ENCODE measurements at places on chromosomes 3 and 15.

DNA sequence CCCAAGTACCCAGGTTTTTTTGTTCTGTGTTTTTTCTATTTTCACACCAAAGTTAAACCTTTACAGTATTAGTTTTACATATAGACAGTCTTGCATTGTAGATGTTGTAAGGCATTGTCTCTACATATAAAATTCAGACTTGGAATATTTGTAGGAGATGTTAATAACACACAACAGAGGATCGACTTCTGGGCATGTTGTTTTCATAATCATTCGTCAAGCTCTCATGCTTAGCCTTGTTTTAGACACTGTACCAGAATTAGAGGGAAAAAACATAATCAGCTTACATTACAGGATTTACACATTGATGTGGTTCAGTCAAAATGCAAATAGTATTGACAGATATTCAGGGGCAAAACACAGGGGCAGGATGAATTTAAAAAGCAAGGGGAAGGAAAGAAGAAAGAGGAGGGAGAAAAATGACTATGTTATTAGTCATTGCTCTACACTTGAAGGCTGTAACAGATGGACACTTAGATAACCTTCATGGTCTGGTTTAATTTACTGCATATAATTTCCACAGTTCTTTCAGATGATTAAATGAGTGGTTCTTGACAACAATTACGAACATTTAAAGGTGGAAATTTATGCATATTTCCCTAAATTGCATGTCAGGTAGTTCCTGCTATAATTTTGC is 7.5 kb downstream of the CMSS1 start:
- no peak for DNase-seq
- H3K4me3 ChIP-seq, result no peak overlapping the region
- no peaks in the 10 kb centered on the region for H3K27me3 ChIP-seq
- no peaks in the 10 kb centered on the region for H3K36me3 ChIP-seq
- H3K4me1 ChIP-seq, result peaks cover 10% of the 10 kb centered on the region

GRCh38 chr15:100929641-100930042 is 10.5 kb downstream of the LRRK1 start:
- H3K4me3 ChIP-seq, result no peak overlapping the region
- no peaks in the 10 kb centered on the region for H3K36me3 ChIP-seq
- no peaks in the 10 kb centered on the region for H3K4me1 ChIP-seq
- no peak for DNase-seq

- H3K27ac ChIP-seq, result no peak overlapping the region
- H3K27me3 ChIP-seq, result no peaks in the 10 kb centered on the region
- no peak for DNase-seq
- H3K4me1 ChIP-seq, result no peaks in the 10 kb centered on the region
- no peaks in the 10 kb centered on the region for H3K36me3 ChIP-seq
Measured at GRCh38 chr3:112395181-112395895, 62.4 kb downstream of the CD200 start.

DNA sequence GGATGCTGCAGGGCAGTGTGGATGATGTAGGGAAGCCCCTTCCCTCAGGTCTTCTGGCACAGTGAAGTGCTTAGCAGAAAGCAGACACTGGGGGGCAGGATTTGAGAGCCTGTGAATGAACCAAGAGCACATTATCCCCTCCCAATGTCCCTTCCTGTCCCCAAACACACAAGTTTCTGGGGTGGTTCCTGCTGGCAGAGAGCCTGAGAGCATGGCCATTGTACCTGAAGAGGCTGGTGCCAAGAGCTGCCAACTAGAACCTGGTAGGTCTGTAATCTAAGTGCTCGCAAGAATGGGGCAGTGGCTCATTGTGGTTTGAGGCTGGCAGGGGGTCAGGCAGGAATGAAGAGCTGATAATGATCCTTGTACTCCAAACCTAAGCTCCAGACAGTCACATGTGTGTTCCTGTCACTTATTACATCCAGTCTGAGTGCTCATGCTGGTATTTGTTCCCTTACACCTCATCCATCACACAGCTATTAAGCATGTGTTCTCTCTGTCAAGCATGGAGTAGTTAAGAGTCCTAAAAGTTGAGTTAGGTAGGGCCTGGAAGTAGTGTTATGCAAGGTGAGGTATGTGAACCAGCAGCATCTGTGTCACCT is 6.7 kb upstream of the CCR1 start:
- peak; percentile 5 for DNase-seq
- H3K4me3 ChIP-seq, result no peak overlapping the region
- no peak overlapping the region for H3K27ac ChIP-seq
- no peaks in the 10 kb centered on the region for H3K27me3 ChIP-seq
- H3K4me1 ChIP-seq, result peaks cover 4% of the 10 kb centered on the region
- no peaks in the 10 kb centered on the region for H3K36me3 ChIP-seq

DNA sequence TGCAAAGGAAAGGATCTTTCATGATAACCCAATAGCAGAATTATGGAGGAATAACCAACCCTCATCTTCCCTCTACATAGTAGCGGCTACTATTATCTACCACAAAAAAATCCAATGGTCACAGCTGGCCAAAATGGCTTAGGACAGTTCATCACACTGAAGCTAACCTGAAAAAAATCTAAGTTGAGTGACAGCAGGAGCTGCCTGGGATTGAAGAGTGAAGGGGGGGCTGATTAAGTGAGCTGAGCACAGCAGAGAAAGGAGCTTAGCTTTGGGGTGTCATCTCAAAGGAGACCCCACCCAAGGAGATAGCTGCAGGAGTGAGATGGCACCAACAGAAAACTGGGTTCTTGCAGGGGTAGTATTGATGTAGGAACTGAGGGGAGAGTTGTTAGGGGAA is 33.6 kb downstream of the CCNL1 start:
- no peak overlapping the region for H3K4me3 ChIP-seq
- DNase-seq, result no peak
- H3K36me3 ChIP-seq, result no peaks in the 10 kb centered on the region
- no peaks in the 10 kb centered on the region for H3K27me3 ChIP-seq
- H3K4me1 ChIP-seq, result peaks cover 99% of the 10 kb centered on the region

DNA sequence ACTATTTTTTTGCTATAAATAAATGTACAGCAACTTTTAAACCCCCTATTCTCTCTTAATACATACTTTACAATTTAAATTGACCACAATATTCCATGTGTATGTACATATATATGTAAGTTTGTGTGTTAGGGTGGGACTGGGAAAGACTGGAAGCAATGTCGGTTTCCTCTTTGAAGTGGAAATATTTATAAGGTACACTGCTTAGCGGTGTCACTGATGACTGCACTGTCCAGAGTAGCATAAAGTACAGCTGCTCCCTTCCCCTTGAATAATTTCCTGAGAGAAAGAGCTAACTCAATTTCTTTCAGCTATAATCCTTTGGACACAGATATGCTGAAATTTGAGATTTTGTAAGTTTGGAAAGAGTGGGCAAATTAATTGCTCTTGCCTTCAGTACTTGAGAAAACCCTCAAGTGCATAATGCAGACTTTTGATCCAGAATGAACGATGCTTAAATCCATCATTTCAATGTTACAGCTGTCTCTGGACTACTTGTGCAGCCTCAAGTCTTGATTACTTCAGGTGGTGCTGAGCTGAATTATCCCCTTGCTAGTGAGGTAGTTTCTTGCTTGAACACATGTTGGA is 267.0 kb upstream of the CFAP20DC start:
- no peaks in the 10 kb centered on the region for H3K36me3 ChIP-seq
- H3K27me3 ChIP-seq, result no peaks in the 10 kb centered on the region
- no peak overlapping the region for H3K4me3 ChIP-seq

DNA sequence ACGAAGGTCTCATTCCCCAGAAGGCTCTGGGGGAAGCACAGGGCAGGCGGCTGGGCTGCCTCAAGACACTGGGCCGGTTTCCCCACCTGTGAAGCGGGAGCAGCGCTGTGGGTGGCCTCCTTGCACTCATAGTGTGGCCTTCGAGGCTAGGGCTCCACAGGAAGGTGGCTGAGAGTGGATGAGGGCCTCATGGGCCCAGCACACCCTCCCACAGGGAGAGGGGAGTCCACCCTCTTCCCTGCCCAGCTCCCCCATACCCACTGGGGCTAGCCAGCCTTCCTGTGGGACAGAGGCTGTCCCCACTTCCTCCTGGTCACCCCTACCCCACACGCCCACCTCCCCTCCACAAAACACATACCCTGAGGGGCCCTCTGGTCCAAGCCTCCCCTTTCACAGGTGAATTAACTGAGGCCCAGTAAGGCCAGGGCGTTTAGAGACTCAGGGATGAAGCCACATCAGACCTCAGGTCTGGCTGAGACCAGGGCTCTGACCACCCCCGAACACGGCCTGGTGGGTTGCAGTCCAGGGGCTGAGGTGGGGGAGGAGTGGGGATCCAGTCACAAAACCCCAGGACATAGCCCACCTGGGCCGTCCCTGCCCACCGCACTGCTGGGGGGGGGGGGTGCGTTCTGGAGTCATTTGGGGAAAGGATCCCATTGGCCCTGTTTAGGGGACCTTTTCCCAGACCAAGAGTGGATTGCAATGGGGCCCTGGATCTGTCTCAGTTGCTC is 1.1 kb downstream of the ANPEP start:
- no peak for DNase-seq
- no peak overlapping the region for H3K4me3 ChIP-seq
- peaks cover 43% of the 10 kb centered on the region for H3K4me1 ChIP-seq

DNA sequence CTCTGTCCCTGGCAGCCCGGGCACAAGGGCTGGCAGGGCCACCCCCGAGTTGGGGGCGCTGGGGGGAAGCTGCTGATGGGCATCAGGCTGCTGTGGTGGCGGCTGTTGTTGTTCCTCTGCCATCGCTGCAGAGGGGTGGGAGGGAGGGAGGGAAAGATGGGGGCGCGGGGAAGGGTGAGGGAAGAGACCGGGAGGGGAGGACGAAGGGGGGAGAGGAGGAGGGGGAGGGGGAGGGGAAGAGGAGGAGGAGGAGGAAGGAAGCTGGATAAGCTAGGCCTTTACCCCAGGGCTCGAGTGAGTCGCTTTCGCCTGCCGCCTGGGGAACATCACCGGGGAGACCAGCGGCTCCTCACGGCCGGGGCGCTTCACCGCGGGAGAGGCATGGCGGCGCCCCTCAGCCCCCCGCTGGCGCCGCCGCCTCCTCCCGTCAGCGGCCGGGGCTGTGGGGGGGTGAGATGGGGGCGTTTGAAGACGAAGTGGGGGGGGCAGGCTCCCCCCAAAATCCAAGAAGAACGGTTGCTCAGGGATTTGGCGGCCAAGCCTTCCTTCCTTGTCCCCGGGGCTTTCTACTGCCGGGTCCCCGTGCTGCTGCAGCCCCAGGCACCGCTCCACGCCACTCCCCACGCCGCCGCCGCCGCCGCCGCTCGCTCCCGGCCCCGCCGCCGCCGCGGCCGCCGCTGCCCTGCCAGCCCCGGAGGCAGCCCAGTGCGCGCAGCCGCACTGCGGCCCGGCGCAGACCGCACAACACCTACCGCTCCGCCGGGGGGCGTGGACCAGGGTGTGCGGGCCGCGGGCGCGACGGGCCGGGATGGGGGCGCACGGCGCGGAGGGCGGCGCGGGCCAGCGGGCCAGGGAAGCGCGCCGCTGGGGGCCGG is at the start of gene RFX7:
RFX7 (minus strand) TSS at position 717 of the 875 bp plus-strand sequence; CDS start at position 123, 594 bp downstream.
- no peaks in the 10 kb centered on the region for H3K27me3 ChIP-seq
- H3K36me3 ChIP-seq, result no peaks in the 10 kb centered on the region
- peaks cover 26% of the 10 kb centered on the region for H3K4me1 ChIP-seq

GRCh38 chr15:43246261-43246774 is 20.4 kb downstream of the TGM5 start:
- DNase-seq, result no peak
- no peaks in the 10 kb centered on the region for H3K27me3 ChIP-seq
- H3K4me1 ChIP-seq, result no peaks in the 10 kb centered on the region
- no peak overlapping the region for H3K4me3 ChIP-seq
- H3K36me3 ChIP-seq, result no peaks in the 10 kb centered on the region
- no peak overlapping the region for H3K27ac ChIP-seq

GRCh38 chr15:93362821-93363220 is 273.8 kb upstream of the RGMA start:
- no peak for DNase-seq
- H3K36me3 ChIP-seq, result no peaks in the 10 kb centered on the region
- no peaks in the 10 kb centered on the region for H3K27me3 ChIP-seq
- H3K4me1 ChIP-seq, result peaks cover 17% of the 10 kb centered on the region

DNA sequence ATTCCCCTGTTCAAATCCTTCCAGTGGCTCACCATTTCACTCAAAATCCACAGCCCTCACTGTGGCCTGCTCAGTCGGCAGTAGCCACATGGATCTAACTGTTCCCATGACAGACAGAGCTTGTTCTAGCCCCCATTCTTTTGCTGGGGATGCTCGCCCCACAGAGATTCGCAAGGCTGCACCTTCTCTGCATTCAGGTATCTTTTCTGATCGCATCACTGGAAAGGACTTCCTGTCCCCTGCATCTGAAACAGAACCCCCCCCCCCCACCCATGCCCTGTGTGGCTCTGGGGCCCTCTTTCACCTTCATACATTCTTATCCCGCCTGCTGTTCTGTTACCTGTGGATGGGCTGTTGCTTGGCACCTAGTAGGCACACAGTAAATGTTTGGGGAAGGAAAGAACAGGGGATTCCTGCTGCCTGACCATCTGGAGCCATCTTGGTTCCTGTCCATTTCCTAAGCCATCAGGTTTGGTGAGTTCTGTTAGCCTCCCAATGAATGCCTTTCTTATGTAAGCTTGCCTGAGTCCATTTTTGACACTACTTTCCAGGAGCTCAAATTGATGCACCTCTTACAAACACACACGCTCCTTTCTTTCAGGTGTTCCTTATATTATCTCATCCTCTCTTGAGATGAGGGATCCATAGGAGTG is 42.9 kb upstream of the PGPEP1L start:
- no peaks in the 10 kb centered on the region for H3K36me3 ChIP-seq
- DNase-seq, result no peak
- H3K4me1 ChIP-seq, result no peaks in the 10 kb centered on the region
- H3K27me3 ChIP-seq, result no peaks in the 10 kb centered on the region

DNA sequence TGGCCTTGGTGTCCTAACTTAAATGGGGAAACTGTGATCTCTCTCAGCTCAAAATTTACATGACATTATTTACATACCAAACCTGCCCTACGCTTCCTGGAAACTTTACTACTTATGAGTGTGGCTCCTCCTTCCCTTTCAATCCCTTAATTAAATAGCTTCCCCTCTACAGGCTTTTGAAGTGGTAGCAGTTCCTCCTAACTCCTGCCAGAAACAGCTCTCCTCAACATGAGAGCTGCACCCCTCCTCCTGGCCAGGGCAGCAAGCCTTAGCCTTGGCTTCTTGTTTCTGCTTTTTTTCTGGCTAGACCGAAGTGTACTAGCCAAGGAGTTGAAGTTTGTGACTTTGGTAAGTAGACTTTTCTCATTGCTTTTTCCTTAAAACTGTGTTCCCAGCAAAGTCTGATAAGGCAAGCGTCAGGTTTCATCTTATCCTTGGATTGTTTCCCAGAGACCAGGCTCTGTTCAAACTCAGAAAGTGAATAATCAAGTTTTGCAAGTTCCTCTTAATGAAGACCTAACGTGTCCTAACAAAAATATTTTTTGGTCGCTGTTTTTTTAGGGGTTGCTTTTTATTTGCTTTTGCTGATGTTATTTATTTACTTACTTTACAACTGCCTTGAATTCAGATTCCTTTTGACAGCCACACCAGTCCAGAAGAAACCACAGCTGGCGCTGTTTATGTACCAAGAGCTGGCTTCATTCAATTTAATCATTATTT is at the start of gene ACP3:
ACP3 (plus strand) TSS at position 179 of the 720 bp plus-strand sequence; CDS start at position 229, 50 bp downstream.
- DNase-seq, result peak; percentile 86
- no peaks in the 10 kb centered on the region for H3K36me3 ChIP-seq
- H3K27me3 ChIP-seq, result no peaks in the 10 kb centered on the region
- peaks cover 44% of the 10 kb centered on the region for H3K4me1 ChIP-seq
- peak within 1 kb of the TSS; percentile 92 for H3K27ac ChIP-seq
- H3K4me3 ChIP-seq, result no peak within 1 kb of the TSS

GRCh38 chr15:57671636-57672035 is 34.9 kb upstream of the POLR2M start:
- no peak for DNase-seq
- H3K36me3 ChIP-seq, result no peaks in the 10 kb centered on the region
- H3K4me3 ChIP-seq, result no peak overlapping the region
- peaks cover 42% of the 10 kb centered on the region for H3K4me1 ChIP-seq
